ENCODE measurements at places on chromosomes 7 and 10.

DNA sequence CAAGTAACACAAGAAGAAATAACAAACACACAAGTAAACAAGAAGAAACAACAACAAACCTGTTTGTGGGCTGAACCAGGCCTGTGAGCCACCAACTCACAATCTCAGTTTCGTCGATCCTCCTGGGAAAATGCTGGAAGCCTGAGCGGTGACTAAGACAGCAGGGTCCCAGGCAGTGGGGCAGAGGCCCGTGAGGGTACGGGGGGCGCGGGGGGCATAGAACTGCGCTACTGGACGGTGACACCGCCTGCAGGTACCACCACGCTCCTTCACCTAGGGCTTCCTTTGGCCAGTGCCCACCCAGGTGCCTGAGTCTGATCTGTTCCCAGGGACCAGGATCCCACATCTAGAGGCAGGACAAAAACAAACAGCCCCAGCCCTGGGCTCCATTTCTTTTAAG, 3.4 kb upstream of the CALN1 start:
- no peak for DNase-seq

DNA sequence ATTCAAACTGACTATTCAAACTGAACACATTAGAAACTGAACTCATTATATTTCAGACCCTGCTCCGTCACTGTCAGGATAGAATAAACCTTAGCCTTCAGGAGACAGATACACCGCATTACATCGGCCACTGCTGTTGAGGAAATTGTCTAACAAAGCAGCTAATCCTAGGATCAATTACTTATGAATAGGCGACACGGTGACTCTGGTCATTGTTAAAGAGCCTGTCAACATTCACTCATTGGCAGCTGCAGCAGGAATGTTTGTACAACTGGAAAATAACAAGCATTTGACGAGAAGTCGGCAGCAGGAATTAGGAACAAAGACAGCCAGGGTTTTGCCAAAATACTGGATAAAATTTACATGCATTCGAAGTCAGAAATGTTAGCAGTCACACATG, 112.0 kb upstream of the MKX start:
- DNase-seq: no peak

- no peak for DNase-seq
Measured at GRCh38 chr7:28560767-28561166, 148.4 kb downstream of the CREB5 start.

GRCh38 chr10:116809483-116810119, 39.7 kb upstream of the ENO4 start:
- DNase-seq: peak; percentile 20

DNA sequence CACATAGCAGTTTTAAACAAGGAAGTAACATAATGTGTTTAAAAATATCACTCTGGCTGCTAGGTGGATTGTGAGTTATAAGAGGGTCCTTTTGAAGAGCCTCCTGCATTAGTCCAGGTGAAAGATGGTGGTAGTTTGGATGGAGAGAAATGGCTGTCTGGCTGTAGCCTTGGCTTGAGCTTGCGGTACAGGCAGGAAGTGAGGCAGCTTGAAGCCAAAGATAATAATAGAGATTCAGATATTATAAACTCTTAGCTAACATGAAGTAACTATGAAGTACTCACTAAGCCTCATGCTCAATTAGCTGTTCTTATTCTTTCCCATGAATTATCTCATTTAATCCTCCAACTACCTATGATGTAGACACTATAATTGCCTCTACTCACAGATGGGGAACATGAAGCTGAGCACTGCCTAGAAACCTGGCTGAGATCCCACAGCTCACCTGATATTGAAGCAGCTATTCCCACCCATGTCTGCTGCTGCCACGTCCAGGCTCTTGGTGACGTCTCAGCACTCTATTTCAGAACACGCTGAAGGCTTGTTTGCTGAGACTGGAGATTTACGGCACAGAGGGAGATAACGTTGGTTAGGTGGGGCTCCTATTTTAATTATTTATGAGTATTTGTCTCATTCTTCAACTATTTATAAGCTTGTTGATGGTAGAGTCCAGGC, 10.4 kb downstream of the C10orf120 start:
- no peak for DNase-seq

GRCh38 chr7:110502888-110503465, 588.0 kb upstream of the LRRN3 start:
- DNase-seq: no peak

GRCh38 chr7:29488203-29488970, 75.2 kb upstream of the PRR15 start:
- no peak for DNase-seq

DNA sequence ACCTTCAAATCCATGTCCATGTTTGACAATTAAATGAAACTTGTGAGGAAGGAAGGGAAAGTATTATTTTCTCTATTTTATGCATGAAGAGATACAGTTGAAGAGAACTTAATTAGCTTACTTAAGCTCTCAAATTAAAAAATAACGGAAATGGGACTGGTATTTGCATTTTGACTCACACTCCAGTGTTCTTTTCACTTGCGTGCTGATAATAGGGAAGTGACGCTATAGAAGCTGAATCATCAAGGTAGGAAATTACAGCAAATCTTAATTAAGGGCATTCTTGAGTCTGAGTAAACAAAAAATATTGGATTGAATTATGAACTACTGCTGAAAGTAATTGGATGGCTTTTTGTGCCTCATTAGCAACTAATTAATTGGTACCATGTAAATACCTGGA, 44.0 kb upstream of the NPVF start:
- no peak for DNase-seq

DNA sequence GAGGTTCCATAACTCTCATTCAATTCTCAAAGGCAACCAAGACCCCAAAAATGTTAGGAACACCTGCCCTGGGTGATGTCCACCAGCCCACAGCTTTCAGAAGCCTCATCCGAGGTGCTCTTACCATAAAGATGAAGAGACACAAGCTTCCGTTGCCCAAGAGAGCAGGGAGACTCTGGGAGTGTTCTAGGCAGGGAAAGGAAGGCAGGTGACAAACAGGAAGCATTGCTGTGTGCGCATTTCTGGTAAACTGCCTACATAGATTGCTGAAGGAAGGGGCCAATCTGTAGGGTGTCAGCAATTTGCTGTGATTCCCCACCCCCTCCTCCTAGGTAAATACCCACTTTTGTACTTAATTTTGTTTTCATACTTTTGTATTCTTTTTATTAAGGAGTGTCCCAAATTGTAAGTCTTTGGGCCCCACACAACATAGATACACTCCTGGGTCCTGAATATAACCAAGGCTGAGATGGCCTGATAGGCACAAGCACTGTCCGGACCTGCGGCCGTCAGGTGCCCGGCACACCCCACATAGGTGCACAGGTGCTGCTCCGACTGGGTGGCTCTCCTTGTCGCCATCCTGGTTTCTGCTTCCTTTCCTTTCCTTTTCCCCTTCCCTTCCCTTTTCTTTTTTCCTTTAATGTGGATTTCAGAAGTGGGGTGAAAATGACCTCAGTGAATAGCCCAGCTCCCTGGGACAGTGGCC, 51.4 kb upstream of the SMNDC1 start:
- DNase-seq: no peak
